ENCODE measurements at places on chromosomes 7 and 10.

DNA sequence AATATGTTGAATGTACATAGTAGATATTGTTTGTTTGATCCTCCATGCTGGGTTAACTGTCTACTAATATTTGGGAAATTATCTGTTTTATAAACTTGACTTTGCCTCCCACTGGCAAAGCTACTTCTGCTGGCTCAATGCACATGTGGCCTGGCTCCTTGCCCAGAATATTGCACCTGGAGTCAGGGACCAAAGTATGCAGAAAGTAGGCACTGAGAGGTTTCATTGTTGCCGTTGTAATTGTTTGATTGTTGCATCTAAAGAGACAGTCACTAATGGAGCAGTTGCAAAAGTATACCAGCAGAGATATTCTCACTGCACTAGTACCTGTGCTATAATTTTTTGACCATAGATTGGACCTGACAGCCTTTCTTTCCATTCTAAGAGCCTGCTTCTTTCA lies 137.8 kb upstream of the CNTNAP2 start:
- DNase-seq = no peak

GRCh38 chr7:2203766-2204300 lies 28.9 kb downstream of the MAD1L1 start:
- DNase-seq = no peak

DNA sequence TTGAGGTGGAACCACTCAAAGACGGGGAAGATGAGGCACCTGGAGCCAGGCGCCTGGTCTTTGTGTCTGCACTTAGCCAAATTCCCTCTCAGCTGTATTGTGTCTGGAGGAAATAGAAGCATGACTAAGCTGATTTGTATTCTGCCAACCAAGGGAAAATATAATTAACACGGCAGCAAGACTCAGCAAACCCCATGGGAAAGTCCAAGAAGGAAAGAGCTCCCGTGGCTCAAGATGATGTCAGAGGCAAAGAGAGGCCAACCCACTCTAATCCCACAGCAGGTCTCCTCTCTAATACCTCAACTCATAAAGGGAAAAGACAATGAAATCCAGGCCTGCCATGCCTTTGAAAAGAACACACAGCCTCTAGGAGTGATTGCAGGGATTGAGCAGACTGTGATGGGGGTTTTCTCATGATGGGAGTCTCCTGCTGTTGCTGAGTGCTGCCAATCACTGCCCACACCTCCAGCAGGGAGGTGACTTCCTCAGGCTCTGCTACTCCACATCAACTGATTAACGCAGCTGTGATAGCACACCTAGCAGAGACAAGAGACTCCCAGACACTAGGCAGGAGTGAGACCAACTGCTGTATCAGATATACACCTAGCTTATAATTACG lies 255.5 kb upstream of the C7orf33 start:
- DNase-seq = peak; percentile 27

- DNase-seq = peak; percentile 81
These were observed 25.0 kb downstream of the ABLIM1 start for GRCh38 chr10:114632869-114633715.

DNA sequence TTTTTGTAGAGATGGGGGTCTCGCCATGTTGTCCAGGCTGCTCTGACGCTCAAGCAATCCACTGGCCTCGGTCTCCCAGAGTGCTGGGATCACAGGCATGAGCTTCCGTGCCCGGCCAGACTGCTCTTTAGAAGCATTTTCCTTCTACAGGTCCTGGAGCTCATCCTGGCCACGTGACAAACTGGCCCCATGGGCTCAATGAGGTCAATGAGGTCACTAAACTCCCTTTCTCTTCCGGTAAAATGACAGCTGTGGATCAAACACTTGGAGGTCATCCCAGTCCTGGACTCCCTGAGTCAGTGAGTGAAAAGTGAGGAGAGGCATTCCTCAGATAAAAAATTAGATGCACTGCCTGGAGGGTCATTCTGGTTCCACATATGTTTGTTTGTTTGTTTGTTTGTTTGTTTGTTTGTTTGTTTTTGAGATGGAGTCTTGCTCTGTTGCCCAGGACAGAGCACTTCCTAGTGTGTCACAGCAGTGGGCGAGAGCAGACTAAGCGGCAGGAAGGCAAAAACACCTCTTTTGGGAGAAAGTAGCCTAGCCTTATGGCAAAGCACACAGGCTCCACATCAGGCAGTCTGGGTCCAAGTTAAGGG lies 134.9 kb downstream of the TNS3 start:
- DNase-seq = no peak
